ENCODE measurements at places on chromosomes 16 and 17.

DNA sequence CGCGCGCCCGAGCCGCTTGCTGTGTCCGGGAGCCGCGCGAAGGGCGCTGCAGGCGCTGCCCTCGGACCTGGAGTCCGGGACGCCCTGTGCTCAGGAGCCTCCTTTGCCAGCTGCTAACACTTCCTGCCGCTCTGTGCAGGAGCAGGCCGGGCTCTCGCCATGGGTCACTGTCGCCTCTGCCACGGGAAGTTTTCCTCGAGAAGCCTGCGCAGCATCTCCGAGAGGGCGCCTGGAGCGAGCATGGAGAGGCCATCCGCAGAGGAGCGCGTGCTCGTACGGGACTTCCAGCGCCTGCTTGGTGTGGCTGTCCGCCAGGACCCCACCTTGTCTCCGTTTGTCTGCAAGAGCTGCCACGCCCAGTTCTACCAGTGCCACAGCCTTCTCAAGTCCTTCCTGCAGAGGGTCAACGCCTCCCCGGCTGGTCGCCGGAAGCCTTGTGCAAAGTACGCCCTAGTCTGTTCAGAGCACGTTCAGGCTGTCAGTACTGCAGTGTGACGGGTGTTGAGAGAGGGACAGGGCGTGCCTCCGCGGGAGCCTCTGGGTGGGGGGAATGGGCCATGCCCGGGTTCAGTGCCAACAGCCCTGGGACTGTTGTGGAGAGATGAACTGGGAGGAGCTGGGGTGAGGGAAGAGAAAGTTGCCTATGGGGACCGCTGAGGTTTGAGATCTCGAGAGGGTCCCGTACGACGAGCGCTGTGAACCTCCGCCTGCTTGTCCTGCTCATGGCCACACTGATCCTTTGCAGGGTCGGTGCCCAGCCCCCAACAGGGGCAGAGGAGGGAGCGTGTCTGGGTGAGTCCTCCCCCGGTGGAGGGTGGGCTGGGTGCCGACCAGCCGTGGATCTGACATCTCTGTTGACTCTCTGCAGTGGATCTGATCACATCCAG is 1.3 kb downstream of the ZNF276 start:
- DNase-seq: no peak

GRCh38 chr16:84943620-84944019 is 67.7 kb downstream of the ZDHHC7 start:
- DNase-seq: no peak

DNA sequence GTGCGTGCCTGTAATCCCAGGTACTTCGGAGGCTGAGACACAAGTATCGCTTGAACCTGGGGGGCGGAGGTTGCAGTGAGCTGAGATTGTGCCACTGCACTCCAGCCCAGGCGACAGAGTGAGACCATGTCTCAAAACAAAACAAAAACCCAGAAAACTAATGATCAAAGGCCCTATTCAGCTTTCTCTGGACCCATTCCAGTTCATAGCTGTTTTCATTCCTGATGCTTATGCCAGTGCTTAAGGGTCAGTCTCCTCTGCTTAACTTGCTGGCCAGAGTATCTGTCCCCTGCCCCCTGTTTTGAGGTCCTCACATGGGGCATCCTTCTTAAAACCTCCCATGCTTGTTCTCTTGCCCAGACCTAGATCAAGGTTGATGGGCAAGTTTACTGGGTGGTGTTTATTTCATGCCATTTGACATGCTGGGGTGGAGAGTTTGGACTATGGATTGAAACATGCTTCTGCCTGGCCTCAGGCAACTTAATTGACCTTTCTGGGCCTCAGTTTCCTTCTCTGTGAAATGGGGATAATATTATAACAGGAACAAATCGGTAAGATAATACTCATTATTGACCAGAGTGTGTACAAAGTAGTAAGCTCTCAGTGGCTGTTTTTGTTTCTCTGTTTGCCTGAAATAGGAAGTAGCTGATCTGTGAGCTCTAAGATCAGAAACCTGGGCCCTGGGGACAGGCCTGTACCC is 369.8 kb downstream of the CPPED1 start:
- DNase-seq: no peak

- no peak for DNase-seq
Measured at GRCh38 chr17:78322327-78322857, 37.5 kb downstream of the SOCS3 start.

DNA sequence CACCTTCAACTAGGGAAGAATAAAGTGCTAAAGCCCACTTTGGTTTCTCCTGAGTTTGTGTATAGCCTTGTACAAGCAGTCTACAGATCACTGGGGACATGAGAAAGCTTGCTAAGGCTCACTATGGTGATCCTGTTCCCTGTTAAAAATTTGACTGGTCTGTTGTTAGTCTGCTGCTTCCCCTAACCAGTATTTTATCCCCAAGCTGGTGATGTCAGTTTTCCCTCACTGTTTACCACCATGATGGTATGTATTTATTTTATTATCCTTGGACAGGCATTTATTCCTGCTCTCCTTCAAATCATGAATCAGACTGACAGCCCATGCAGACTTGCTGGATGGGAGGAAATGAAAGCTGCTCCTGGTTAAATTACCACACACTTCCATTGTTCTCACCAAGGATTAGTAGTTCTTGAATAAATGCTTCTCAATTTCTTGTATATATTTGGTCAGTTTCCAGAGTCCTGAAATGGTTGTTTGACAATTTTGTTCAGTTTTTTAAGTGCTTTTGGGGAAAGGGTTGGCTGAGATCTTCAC is 99.6 kb downstream of the CA4 start:
- no peak for DNase-seq

GRCh38 chr16:53058441-53058840 is 3.6 kb downstream of the CHD9 start:
- no peak for DNase-seq

GRCh38 chr17:66306446-66306845 is 4.0 kb downstream of the PRKCA start:
- no peak for DNase-seq

DNA sequence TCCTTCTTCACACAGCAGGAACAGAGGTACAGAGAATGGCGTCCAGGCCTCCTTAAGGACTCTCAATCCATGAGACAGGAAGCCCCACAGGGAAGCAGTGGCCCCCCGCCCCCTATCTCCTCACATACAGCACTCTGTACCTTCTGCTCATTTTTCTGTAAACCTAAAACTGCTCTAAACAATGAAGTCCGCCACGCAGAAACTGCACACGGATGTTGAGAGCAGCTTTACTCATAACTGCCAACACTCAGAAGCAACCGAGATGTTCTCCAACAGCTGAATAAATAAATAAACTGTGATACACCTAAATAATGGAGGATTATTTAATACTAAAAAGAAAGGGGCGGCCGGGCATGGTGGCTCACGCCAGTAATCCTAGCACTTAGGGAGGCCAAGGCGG is 9.9 kb downstream of the TBC1D16 start:
- no peak for DNase-seq

GRCh38 chr17:48970224-48970623 is 1.8 kb upstream of the GIP start:
- peak; percentile 25 for DNase-seq

GRCh38 chr16:86458149-86458777 is 52.1 kb upstream of the FOXF1 start:
- no peak for DNase-seq

DNA sequence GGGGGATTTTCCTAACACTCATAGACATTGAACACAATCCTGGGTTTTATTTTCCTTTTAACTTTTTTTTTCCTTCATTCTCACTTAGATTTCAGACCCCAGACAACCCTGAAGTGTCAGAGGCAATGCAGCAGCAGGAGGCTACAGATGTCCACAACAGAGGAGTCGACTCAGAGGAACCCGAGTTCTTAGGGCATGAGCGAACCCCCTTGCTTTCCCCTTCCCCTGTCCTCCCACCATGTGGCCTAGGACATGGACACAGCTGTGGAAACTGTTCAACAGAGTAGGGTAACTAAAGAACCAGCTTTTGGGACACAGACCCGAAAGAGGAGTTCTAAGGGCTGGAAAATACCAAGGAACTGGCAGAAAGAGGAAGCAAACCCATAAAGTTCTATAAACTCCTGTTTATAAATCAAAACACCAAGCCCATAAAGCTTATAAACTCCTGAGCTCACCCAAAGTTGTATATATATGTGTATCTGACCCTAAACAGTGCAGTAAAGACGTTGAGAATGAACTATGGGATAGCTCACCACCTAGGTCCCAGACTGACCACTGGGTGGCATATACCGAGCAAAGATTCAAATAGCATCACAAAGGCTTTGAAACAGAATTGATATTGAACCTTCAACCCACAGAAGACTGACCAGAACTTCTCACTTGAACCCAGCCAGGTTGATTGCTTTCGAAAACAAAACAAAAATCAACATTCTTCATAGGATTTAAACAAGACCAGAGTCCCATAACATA is 33.9 kb downstream of the CMTM4 start:
- no peak for DNase-seq

- DNase-seq: no peak
Measured at GRCh38 chr16:69328854-69329316, 1.5 kb downstream of the PDF start.

DNA sequence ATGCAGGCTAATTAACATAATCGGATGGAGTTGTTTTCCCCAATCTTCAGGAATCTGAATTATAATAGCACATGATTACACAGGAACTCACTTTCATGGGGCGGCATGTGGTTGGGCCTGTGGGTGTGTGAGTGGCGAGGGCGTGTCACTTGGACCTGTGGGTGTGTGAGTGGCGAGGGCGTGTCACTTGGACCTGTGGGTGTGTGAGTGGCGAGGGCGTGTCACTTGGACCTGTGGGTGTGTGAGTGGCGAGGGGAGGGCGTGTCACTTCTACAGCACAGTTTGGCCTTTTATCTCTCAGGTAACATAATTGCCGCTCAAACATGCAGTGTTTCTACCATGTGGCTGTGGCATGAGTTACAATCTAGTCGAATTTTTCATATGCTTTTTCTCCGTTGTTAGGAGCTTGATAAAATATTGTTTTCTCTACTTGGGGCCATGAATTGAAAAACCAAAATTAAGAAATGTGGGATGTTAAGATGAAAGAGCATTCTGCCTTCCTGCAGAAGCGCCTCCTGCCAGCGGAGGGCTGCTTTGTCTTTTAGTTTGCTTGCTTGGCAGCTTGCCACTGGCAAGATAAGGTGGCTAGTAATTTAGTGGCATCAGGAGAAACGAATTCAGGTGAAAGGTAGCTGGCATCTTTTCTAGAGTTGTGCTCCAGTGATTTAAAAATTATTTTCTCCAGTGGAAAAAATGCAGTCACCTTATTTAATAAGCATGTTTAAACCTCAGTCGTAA is 36.2 kb downstream of the USP10 start:
- peak; percentile 46 for DNase-seq

GRCh38 chr16:88790312-88791211 is 5.5 kb upstream of the PIEZO1 start:
- DNase-seq: no peak

- DNase-seq: peak; percentile 35
Measured at GRCh38 chr17:13601776-13602551, at the start of gene HS3ST3A1. TSS of gene HS3ST3A1 (minus strand) at chr17:13601929. CDS start at chr17:13601129, 800 bp downstream.

DNA sequence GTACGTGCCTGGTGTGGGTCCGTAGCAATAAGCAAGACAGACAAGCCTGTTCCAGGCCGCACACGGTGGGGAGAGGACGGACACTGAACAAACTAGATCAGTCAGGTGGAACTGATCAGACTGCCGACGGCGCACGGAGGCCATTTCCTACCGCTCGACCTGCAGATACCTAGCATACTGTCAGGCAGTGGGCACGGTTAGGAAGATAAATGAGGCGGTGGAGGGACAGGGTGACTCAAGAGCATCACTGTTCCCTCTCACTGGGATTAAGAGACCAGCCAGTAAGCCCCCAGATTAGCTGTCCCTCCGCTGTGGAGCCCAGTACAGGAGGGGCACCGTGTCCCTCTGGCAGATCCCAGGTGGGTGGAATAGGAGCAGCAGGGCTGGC is 4.8 kb downstream of the AANAT start:
- no peak for DNase-seq

GRCh38 chr16:87608400-87608985 is 6.2 kb downstream of the JPH3 start:
- no peak for DNase-seq

DNA sequence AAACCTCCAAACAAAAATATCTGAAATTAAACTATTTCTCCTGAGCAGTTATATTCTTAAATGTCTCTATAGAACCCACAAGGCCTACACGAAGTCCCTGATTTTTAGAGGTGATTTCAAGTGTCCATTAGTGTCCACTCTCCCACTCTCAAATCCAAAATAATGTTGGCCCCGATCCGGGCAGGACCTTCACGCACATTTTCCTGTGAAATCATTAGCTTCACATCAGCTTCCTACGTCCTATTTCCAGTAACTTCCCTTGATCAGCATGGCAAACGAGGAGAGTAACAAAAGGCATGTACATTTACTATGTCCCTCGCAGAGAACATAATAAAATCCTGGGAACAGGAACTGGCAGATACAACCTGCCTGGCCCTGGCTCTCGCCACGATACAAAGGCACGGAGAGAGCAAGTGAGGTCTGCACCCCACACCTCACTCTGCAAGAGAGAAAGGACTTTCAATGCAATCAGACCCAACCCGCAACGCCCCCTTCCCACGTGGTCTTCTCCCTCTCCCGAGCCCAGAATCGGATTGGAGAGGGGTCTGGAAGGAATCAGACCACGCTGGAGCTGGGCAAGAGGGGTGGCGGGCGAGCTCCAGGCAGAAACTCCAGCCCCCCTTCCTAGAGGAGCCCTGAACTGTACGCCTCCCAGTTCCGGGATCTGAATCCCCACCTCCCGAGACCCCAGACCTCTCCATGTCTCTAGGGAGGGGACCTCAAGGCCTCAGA is 17.5 kb upstream of the C17orf78 start:
- DNase-seq: peak; percentile 64

DNA sequence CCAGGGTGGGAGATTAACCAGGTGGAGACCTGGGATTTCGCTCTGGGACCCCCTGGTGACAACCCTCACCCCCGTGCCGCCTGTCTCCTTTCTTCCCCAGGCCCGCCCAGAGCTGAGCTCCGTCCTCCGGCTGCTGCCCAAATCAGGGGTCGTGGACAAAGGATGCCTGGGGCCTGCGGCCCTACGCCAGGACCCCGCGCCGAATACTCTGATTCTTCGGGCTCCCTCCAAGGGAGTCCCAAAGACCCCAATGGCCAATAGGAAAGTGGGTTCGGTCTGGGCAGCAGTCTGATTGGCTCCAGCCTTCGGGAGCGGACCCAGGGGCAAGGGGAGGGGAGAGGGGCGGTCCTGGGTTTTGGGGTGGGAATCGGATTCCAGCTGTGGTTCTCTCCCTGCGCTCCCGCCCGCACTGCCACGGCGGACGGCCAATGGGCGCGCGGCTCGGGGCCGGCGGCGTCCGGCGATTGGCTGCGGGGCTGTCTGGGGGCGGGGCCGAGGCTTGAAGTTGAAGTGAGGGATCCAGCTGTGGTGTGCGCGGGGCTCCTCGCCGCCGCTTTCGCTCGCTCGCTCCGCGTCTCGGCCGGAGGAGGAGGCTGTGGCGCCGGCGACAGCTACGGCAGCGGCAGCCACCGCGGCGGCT is at the start of gene CACNA1G:
CACNA1G (plus strand) TSS at position 531 of the 640 bp plus-strand sequence. CDS start 745 bp downstream, outside the sequence.
- peak; percentile 80 for DNase-seq

GRCh38 chr17:3005696-3006095 is 57.7 kb downstream of the OR1D5 start:
- DNase-seq: no peak

- DNase-seq: no peak
Measured at GRCh38 chr16:69440250-69440649, 15.8 kb downstream of the CYB5B start.

- no peak for DNase-seq
Measured at GRCh38 chr16:17131351-17131750, 339.4 kb downstream of the XYLT1 start.

- no peak for DNase-seq
Measured at GRCh38 chr16:12146966-12147365, 170.4 kb downstream of the SNX29 start.

- DNase-seq: no peak
Measured at GRCh38 chr17:75010683-75011400, 1.6 kb upstream of the MRPL58 start.
